ENCODE measurements at places on chromosomes 4 and X.

DNA sequence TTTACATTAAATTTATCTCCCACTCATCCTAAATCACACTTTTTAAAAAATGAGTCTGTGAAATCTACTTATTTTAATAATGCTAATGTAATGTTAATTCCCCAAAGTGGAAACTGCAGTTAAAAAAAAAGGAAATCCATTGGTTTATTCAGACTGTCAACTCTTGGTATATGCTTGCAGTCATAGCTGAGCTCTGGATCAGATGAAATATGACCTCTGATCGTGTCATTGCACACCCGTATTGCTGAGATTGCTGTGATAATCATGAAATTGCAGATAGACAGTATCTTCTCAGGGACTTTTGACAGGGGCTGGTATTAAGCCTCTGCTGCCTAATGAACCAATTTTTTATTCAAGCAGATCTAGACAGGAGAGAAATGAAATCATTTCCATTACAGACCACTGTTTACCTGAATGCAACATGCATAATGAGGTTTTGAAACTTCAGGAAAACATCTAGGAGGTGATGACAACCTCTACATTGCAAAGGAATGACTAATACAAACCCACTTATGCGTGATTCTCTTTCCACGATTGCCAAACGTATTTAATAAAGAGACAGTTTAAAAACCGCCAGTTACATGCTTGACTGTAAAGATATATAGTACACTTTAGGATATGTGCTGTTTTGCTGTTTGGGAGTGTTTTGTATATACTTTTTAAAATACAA lies 138.3 kb upstream of the PUDP start:
- no peak for DNase-seq

DNA sequence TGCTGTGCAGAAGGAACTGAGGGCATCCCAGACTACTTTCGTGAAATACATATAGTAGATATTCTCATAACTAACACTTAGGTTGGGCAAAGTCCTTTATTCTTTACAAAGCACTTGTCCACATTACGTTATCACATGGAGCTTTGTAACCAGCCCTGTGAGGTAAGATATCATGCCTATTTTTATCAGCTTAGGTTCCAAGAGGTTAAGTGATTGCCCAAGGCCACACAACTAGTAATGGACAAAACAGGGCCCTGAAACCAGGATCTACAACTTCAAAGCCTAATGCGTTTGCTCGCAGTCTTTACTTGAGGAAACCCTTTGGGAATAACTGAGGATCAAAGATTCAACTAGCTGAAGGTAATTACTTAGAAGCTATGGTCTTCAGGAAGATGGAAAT lies 261.5 kb downstream of the GPC3 start:
- DNase-seq = no peak

DNA sequence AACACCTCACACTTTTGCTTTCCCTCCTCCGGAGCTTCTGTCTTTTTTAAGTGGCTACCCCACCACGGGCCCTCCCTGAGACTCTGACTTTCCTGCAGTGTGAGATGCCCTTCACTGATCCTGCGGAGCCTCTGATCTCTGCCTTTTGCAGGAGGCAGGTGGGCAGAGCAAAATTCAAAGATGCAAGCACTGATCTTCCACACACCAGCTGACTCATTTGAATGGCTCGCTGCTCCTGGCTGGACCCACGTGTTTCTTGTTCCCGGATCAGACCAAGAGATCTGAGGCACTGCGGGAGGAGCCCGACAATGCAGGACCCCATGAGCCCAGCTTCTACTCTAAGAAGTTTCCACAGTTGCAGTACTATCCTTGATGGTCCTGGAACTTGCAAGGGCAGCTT lies 1607.9 kb upstream of the TENM3 start:
- no peak for DNase-seq

GRCh38 chr4:186201535-186202230 lies 10.3 kb downstream of the CYP4V2 start:
- DNase-seq = no peak
